ENCODE measurements at places on chromosomes 3 and 15. TPM values are rescaled to one million over a fixed set of nuclear protein-coding genes. Genes with fewer than 3 reads are reported as not detected.

Gene MTFMT
- 25.3 TPM for total RNA-seq

Gene DAZL
- 5.3 TPM for total RNA-seq

- H3K36me3 ChIP-seq = no peaks in the 10 kb centered on the region
- H3K27me3 ChIP-seq = no peaks in the 10 kb centered on the region
- H3K4me3 ChIP-seq = no peak overlapping the region
- DNase-seq = no peak
These were observed 8.5 kb upstream of the TARS3 start for GRCh38 chr15:101732772-101733171.

Gene SMAD6
- 11.9 TPM for total RNA-seq

Gene IQCH
- 1.0 TPM for total RNA-seq

DNA sequence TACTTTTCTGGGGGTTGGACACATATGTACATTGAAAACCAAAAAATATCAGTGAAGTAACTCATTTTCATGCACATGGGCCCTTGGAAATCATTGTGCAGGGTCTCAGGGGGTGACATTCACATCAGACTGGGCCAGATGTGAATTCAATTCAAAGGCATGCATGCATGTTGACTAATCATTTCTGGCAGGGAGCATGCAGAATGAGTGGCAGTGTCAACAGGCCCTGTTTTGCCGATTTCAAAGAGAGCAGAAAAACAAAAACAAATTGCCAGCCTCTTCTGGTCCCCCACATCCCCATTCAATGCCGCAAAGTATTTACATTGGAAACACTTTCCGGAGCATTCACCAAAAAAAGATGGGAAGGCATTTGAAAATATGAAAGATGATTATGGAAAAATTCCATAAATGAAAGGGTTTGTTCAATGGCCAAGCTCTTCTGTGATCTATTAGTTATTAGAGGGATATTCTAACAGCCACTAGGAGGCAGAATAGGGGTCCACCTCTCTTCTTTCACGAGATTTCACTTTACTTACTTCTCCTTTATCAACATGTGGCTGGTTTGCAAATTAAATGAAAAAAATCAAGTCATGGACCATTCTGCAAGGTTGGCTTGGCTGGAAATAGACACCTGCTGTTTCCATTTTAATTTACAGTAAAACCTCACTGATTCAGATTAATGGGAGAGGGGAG lies 119.9 kb upstream of the FEZF2 start:
- no peaks in the 10 kb centered on the region for H3K4me1 ChIP-seq
- no peak overlapping the region for H3K27ac ChIP-seq
- no peaks in the 10 kb centered on the region for H3K36me3 ChIP-seq

GRCh38 chr3:178263236-178263916 lies 272.9 kb upstream of the KCNMB2 start:
- no peak overlapping the region for H3K4me3 ChIP-seq
- no peaks in the 10 kb centered on the region for H3K36me3 ChIP-seq
- no peaks in the 10 kb centered on the region for H3K27me3 ChIP-seq
- H3K4me1 ChIP-seq = no peaks in the 10 kb centered on the region

- peaks cover 72% of the 10 kb centered on the region for H3K27me3 ChIP-seq
- peaks cover 53% of the 10 kb centered on the region for H3K4me1 ChIP-seq
- no peak overlapping the region for H3K27ac ChIP-seq
These were observed 10.8 kb downstream of the FOXL2 start for GRCh38 chr3:138935863-138936740.

DNA sequence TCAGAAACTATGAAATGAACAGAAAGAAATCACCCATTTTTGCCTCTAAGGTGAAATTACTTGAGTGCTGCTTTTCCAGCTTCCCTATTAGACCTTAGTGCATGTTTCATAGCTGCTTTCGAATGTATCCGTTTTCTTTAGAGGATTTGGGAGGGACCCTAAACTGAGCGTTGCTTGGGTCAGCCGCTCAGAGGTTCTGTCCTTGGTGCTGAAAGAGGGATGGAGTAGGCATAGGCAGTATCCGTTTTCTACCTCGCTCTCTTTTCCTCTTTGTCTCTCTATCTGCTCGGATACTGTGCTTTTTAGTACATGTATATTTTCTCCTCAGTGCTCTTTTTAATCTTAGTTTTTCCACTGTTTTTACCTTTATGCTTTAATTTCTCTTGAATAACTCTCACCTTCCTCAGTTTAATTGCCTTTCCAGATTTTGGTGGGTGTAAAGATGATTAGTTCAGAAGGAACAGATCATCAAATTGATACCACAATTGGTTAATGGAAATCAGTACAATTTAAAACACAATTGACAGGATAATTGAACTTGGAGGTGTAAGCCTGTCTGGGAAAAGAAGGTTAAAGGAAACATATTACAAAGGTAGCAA lies at the start of gene DRD3:
Gene DRD3, minus strand, starts transcription at position 283 of the 599 bp plus-strand sequence. CDS start 7,060 bp downstream, outside the sequence.
- no peaks in the 10 kb centered on the region for H3K36me3 ChIP-seq
- DNase-seq = peak; percentile 92
- no peaks in the 10 kb centered on the region for H3K27me3 ChIP-seq
- H3K27ac ChIP-seq = no peak within 1 kb of the TSS
- H3K4me3 ChIP-seq = 0 out of 2 replicates have a peak within 1 kb of the TSS, but pooled peaks have one; percentile 5
- peaks cover 46% of the 10 kb centered on the region for H3K4me1 ChIP-seq

DNA sequence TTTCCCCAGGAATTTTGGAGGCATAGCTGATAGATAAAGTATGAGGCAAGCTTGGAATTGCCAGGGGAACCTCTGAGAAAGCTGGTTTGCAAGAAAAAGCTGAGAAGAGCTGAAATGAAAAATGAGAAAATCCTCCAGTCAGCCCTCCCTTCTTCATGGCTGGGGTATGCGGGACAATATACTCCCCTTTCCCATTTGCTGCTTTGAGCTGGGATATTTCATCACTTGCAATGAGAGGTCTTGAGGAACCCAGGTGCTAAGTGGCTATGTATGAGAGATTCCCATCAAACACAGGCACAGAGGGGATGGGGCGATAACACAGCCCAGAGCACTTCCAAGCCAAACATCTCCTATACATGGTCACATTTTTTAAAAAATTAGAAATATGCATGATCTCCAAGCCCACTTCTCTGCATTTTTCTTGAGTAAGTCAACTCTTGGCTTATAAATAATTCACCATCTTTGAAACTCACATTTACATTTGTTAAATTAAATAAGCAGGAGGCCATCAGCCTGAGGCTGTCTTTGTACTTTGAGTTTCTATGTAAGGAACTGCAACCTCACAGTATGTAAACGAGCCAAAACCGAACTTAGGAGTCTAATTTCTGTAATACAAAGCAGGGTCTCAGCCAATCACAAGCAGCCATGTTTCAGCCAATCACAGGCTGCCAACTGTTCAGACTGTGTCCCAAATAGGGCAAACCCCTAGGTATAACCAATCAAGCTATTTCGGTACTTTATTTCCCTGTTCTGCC lies 983.6 kb upstream of the NR2F2 start:
- no peak overlapping the region for H3K27ac ChIP-seq
- no peaks in the 10 kb centered on the region for H3K27me3 ChIP-seq
- no peaks in the 10 kb centered on the region for H3K4me1 ChIP-seq
- H3K36me3 ChIP-seq = no peaks in the 10 kb centered on the region
- no peak for DNase-seq

Gene RPLP1
- total RNA-seq = 305 TPM

Gene TMEM108
- total RNA-seq = 7.4 TPM

Gene ABI3BP
- 0.39 TPM for total RNA-seq

DNA sequence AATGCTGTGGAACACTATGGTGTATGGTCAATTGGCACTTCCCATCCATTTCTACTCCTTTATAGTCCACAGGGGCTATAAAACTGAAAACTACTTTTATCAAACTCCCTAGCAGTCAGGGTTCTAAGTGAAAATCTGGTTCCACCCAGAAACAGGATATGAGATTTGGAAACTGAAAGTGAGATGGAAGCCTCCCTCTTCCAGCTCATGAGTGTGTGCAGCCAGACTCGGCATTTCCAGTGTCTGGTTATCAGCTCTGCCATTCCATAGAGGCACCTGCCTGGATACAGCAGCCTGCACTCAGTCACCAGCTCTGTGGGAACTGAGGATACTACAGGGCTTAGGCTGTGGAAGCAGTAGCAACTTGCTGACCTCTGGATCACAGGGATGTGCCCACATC lies 14.7 kb upstream of the PLA2G4F start:
- DNase-seq = no peak
- H3K27me3 ChIP-seq = no peaks in the 10 kb centered on the region

GRCh38 chr15:80399508-80399907 lies 4.7 kb upstream of the ARNT2 start:
- H3K4me3 ChIP-seq = no peak overlapping the region
- DNase-seq = no peak
- H3K4me1 ChIP-seq = peaks cover 26% of the 10 kb centered on the region
- H3K27me3 ChIP-seq = peaks cover 19% of the 10 kb centered on the region
- no peaks in the 10 kb centered on the region for H3K36me3 ChIP-seq

Gene FAM81A
- 4.1 TPM for total RNA-seq

Gene ESYT3
- total RNA-seq = 7.4 TPM

DNA sequence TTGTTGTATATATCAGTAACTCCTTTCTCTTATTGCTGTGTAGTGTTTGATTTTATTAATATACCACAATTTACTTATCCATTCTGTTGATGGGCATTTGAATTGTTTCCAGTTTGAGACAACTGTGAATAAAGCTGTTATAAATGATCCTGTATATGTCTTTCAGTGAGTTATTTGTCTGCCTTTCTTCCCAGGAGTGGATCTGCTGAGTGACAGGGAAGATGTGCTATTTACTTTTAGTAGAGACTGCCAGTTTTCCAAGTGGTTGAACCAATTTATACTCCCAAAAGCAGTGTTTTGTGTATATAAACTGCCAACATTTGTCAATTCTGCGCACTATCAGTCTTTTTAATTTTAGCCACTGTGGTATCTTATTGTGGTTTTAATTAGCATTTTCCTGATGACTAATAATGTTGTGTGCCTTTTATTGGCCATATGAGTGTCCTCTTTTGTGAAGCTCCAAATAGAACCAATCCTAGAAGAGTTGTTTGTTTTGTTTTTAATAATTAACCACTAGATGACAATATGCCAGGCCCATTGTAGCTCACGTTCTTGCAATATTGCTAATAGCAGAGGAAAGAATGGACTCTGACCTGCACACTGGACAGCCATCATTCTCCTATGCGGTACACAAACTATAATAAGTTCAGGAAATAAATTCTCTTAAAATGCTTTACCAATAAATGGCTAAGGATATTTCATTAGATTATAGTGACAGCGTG lies 25.3 kb downstream of the TRANK1 start:
- H3K4me1 ChIP-seq = peaks cover 2% of the 10 kb centered on the region
- no peaks in the 10 kb centered on the region for H3K36me3 ChIP-seq

DNA sequence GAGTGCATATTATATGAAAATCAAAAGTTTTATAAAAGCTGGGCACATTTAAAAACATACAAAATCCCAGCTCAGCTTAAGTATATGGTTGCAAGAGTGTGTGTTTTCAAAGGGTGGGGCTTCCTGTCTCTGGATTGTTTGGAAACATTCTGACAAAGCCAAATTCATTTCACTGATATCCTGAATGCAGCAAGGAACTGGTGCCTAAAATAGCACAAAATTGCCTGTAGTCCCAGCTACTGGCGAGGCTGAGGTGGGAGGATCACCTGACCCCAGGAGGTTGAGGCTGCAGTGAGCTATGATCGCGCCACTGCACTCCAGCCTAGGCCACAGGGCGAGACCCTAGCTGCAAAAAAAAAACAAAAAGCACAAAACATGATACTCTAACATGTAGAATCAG lies 13.0 kb upstream of the TJP1 start:
- H3K36me3 ChIP-seq = no peaks in the 10 kb centered on the region
- H3K4me3 ChIP-seq = no peak overlapping the region
- H3K27me3 ChIP-seq = no peaks in the 10 kb centered on the region
- H3K27ac ChIP-seq = no peak overlapping the region

Gene CYP1A2
- total RNA-seq = not detected

DNA sequence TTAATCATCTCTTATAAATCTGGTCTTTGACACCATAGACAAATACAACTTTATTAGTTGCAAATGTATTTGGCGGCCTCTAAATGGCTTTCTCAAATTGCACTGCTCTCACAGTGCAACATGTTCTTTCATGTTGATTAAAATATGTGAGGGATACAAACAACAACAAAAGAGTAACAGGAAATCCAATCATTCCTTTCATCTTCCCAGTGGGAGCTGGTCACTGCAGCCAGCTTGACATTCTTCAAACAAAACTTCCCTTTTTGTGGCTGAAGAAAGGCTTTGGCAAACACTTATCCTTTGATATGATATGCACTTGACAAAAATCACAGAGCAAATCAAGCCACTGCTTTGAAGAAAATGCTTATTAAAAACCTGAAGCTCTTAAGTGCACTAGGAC lies 973.6 kb downstream of the EPHA3 start:
- peaks cover 34% of the 10 kb centered on the region for H3K4me1 ChIP-seq
- no peak overlapping the region for H3K4me3 ChIP-seq
- H3K36me3 ChIP-seq = no peaks in the 10 kb centered on the region
- peak; percentile 60 for DNase-seq
- H3K27me3 ChIP-seq = no peaks in the 10 kb centered on the region

Gene ALPK3
- total RNA-seq = 29.7 TPM

DNA sequence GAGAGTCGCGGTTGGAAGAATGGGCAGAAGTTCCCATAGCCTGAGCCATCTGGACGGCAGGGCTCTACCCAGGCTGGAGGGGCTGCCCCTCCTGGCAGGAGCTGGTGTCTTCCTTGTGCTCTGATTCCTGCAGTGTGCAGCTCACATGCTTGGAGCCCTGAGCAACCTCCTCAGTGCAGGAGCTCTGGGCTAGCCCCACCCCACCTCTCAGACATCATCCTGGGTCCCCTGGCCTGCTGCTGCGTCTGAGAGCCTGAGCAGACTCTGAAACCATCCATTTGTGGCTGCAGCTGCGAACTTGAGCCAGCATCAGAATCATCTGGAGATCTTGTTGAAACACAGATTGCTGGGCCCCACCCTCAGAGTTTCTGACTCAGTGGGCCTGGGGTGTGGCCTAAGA lies 42.8 kb downstream of the POMGNT2 start:
- H3K27me3 ChIP-seq = no peaks in the 10 kb centered on the region
- H3K4me1 ChIP-seq = no peaks in the 10 kb centered on the region
- DNase-seq = no peak

DNA sequence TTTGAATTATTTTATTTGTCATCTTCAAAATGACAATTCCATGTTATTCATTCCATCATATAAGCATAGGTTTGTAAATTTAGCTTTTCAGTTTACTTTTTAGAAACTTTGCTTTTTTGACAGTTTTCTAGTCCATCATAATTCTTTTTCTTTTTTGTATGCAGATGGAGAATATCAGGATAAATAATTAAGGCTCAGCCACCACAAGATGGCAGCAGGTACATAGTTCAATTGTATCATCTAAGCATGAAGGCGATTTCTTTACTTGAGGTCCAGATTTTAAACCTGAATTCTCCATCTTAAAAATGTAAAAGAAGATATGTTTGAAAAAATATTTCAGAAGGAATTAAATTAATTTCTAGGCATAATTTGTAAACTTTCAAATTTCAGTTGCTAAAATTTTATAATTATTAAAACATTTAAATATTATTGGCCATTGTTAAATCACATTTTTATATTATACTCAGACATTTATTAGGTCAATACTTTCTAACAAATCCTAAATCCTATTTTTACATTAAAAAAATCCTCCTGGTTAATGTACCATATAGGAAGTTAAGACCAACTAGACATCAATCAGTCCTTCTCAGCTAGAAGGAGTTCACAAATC lies 15.1 kb downstream of the PLSCR5 start:
- DNase-seq = peak; percentile 42
- H3K36me3 ChIP-seq = no peaks in the 10 kb centered on the region
- no peak overlapping the region for H3K4me3 ChIP-seq
- H3K27ac ChIP-seq = no peak overlapping the region
- H3K27me3 ChIP-seq = no peaks in the 10 kb centered on the region

Gene MEGF11
- 1.3 TPM for total RNA-seq

- 0 out of 2 replicates have a peak, but pooled peaks cover 6% of the 10 kb centered on the region for H3K4me1 ChIP-seq
- no peak overlapping the region for H3K27ac ChIP-seq
- no peak for DNase-seq
- H3K4me3 ChIP-seq = no peak overlapping the region
- no peaks in the 10 kb centered on the region for H3K27me3 ChIP-seq
These were observed 33.7 kb upstream of the MAGEF1 start for GRCh38 chr3:184745526-184745925.

Data from GM23338 (cell line).